T-cell (primary cell): ENCODE measurements at places on chromosomes 5 and 9. TPM values are rescaled to one million over a fixed set of nuclear protein-coding genes. Genes with fewer than 3 reads are reported as not detected.

DNA sequence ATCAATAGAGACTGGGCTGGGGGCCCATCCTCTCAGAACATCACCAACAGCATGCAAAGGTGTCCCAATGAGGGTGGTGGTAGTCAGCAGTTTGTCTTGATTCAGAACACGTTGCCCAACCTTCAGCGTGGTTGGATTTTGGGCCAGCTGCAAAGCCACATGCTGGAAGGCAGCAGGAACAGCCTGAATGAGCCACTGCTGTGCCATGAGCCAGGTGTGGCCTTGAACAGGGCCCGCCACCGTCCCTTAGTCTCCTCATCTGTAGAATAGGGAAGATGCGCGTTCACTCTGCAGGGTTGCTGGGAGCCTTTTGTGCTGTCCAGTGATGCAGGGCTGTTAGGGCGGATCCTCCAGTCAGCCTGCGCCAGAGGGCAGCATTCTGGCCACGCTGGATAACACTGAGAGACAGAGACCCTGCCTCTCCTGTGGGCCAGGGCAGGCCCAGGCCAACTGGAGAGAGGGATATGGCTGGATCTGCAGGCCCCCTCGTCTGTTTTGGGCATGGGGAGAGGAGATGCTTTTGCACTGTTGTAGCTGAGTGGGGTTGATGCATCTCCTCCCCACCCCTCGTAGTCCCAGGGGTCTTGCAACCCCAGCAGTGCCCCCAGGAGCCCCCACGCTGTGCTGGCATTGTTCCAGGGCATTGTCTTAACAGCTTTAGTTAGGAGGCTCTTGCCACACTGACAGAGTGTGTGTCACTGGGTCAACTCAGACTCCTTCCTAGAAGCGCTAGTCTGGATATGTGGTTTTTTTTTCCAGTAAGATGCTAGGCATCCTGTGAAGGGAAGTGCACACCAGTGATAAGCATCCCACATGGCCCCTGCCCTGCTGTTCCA lies 42.1 kb downstream of the SLC46A2 start:
- DNase-seq = no peak

- DNase-seq = no peak
Observed at GRCh38 chr9:7033076-7034045, 275.6 kb downstream of the KDM4C start.

DNA sequence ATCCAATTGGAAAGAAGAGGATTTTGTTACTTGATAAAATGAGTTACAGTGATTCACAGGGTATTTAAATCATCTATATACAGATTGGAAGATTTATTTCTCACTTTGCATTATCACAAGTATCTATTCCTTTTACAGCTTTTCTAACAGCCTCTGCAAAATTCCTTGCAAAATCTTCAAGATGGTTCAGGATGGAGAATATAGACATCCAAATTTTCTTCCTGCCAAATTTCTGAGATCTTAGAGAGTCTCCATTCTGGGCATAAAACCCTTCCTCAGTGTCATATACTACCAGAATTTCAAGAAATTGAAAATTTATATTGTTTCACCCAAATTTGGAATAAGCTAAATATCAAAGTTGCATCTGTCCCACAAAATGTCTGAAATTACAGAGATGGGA lies 259.1 kb upstream of the FAM174A start:
- no peak for DNase-seq

Gene FNBP1
- total RNA-seq = 183 TPM

- DNase-seq = no peak
Observed at GRCh38 chr9:109496218-109496617, 1.9 kb downstream of the PTPN3 start.

DNA sequence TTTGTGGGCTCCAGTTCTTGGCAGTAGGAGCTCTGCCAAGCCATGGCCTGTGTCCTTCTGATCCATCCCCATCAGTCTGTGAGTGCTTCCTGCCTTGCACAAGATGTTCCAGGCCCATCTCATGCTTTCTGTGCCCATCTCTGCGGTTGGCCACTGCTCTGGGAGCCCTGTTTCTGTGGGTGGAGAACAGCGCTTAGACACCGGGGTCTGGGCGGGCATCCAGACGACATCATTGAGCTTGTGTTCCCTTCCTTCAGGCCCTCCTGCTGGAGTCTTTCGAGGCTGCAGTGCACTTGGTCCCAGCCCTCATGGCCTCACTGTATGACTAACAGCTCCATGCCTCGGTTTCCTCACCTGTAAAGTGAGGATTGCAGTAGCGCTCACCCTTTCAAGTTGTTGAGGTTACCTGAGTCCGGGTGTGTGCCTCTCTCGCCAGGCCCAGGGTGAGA lies 14.9 kb upstream of the CARD19 start:
- no peak for DNase-seq

DNA sequence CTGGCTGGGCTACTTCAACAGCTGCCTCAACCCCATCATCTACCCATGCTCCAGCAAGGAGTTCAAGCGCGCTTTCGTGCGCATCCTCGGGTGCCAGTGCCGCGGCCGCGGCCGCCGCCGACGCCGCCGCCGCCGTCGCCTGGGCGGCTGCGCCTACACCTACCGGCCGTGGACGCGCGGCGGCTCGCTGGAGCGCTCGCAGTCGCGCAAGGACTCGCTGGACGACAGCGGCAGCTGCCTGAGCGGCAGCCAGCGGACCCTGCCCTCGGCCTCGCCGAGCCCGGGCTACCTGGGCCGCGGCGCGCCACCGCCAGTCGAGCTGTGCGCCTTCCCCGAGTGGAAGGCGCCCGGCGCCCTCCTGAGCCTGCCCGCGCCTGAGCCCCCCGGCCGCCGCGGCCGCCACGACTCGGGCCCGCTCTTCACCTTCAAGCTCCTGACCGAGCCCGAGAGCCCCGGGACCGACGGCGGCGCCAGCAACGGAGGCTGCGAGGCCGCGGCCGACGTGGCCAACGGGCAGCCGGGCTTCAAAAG lies 36.9 kb upstream of the TTC1 start:
- DNase-seq = no peak

- DNase-seq = no peak
Observed at GRCh38 chr9:6960777-6961176, 203.0 kb downstream of the KDM4C start.
